ENCODE measurements at places on chromosomes 11 and 22.
A peak's percentile ranks its signal among the peaks of the same experiment; 100 is the strongest.

DNA sequence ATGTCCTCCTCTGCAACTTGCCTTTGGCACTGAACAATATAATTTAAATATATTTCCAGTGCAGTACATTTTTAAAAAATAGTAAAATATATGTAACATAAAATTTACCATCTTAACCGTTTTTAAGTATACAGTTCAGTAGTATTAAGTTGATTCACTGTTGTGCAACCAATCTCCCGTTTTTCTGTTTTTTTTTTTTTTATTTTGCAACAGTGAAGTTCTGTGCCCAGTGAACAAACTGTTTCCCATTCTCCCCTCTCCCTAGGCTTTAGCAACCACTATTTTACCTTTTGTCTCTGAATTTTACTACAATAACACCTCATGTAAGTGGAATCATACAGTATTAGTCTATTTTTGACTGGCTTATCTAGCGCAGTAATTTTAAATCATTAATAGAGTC is 13.8 kb downstream of the PRRG4 start:
- H3K27me3 ChIP-seq: no peaks in the 10 kb centered on the region
- DNase-seq: no peak
- H3K27ac ChIP-seq: no peak overlapping the region
- no peaks in the 10 kb centered on the region for H3K4me1 ChIP-seq

DNA sequence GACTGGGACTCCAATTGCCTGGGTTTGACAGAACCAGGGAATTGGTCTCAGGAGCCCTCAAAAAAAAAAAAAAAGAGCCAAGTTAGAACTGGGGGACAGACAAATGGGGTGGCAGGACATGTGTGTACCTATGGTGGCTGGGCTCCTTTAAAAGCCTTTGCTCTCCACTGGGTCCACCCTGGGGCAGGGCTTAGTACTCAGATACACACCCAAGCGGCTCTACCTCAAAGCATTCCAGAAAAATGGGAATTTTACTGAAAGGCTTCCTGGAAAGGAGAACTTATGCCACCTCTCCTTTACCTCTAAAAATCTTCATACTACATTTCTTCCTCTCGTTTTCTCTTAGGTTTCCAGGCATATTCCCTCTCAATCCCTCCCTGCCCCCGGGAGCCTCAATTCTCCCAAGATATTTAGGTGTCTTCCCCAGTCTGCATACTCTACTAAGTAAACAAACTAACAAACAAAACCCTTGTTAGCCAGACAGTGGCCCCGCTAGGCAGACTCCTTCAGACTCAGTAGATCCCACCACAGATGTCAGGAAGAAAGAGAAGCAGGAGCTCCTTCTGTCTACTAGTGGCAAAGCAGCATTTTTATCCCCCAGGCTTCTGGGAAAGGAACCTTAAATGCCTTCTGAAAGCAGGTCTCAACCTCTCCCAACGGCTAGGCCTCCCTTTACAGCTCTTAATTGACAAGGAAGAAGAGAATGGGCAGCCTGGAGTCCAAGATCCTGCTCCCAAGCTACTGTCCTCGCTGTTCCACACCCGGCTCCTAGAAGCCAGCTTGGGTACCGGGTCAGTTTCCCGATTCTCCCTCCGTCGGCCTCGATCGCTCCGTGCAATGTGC is 653 bp downstream of the PCSK7 start:
- H3K27me3 ChIP-seq: no peaks in the 10 kb centered on the region
- H3K4me3 ChIP-seq: peak overlapping the region; percentile 89
- DNase-seq: no peak
- peaks cover 42% of the 10 kb centered on the region for H3K4me1 ChIP-seq
- peak overlapping the region; percentile 90 for H3K27ac ChIP-seq
- peaks cover 37% of the 10 kb centered on the region for H3K36me3 ChIP-seq

DNA sequence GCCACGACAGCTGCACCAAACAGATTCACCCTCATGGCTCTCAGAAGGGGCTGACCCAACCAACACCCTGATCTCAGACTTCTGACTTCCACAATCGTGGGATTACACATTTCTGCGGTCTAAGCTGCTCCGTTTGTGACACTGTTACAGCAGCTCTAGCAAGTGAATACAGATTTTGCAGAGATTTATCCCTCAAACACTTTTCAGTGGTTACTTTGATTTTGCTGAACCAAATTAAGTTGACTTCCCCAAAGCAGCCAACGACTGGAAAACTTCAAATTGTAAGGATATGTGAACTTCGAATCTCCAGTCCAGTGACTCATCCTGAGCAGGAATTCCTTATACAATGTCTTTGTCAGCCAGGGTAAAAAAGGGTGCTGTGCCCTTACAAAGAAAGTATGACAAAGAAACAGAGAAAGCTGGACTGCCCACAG is 14.8 kb upstream of the INCENP start:
- DNase-seq: no peak
- peaks cover 10% of the 10 kb centered on the region for H3K4me1 ChIP-seq
- H3K36me3 ChIP-seq: no peaks in the 10 kb centered on the region
- H3K27me3 ChIP-seq: no peaks in the 10 kb centered on the region
- no peak overlapping the region for H3K4me3 ChIP-seq

DNA sequence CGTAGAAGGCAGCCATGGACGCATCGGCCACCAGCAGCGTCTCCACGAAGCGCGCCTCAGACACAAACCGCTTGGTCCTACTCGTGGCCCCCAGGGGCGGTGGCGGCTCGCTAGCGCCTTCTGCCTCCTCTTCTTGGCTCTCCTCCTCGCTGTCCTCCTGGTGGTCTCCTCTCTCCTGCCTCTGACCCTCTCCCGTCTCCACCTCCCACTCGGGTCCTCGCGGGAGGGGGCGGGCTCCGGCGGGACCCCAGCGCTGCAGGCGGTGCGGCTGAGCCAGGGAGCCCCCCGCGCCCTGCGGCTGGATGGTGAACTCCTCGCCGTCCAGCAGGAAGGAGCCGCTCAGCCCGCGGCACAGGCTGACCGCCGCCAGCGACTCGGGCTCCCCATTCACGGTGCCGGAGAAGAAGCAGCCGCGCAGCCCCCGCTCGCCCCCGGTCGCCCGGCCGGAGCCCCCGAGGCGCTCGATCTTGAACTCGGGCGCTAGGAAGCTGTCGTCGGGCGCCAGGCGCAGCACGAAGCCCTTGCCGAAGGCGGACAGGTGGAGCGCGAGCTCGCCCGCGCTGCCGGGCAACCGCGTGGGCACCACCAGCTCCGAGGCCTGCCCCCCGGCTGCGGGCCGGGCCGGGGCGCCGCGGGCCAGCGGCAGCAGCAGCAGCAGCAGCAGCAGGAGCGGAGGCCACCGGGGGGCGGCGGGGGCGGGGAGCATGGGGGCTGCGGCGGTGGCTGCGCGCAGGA is 661 bp downstream of the ADAMTS8 start:
- peak overlapping the region; percentile 17 for H3K4me3 ChIP-seq
- H3K27me3 ChIP-seq: peaks cover 97% of the 10 kb centered on the region
- H3K36me3 ChIP-seq: no peaks in the 10 kb centered on the region
- no peak overlapping the region for H3K27ac ChIP-seq
- no peak for DNase-seq
- H3K4me1 ChIP-seq: peaks cover 14% of the 10 kb centered on the region

- H3K4me3 ChIP-seq: no peak overlapping the region
- no peaks in the 10 kb centered on the region for H3K4me1 ChIP-seq
- no peaks in the 10 kb centered on the region for H3K27me3 ChIP-seq
- no peak overlapping the region for H3K27ac ChIP-seq
Observed at GRCh38 chr11:31323145-31323544, 46.4 kb downstream of the DCDC1 start.

DNA sequence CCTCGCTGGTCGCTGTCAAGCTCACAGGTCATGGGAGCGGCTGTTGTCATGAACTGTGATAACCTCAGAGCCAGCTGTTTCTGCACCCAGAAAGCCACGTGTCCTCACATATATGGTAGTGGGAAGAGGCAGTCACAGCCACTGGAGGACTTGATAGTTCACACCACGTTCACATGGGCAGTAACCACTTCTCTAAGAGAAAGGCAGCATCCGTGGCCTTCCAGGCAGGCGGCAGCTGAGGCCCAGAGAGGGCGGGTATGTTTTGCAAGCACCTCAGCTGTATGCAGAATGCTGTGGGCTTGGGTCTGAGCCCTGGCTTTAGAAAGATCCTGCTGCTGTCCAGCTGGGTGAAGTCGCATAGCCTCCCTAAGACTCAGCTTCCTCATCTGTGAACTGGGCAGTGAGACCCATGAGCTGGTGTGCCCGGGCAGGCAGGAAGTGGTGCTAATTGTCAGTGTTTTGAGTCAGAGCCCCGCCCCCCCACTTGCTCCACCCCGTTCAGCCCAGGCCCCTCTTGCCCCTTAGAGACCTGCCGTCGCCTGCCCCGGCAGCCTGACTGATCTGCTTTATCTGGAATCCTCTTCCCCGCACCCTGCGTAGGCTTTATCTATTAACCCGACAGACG is 13.3 kb downstream of the TTC38 start:
- H3K4me3 ChIP-seq: no peak overlapping the region
- H3K36me3 ChIP-seq: no peaks in the 10 kb centered on the region
- no peak overlapping the region for H3K27ac ChIP-seq
- no peak for DNase-seq

GRCh38 chr22:42320443-42321416 is 50.3 kb upstream of the TCF20 start:
- no peaks in the 10 kb centered on the region for H3K4me1 ChIP-seq
- H3K27ac ChIP-seq: no peak overlapping the region
- peaks cover 10% of the 10 kb centered on the region for H3K27me3 ChIP-seq
- H3K4me3 ChIP-seq: no peak overlapping the region
- H3K36me3 ChIP-seq: no peaks in the 10 kb centered on the region
- peak; percentile 63 for DNase-seq

GRCh38 chr11:10197091-10197490 is 96.9 kb downstream of the SBF2 start:
- no peaks in the 10 kb centered on the region for H3K36me3 ChIP-seq
- no peak overlapping the region for H3K27ac ChIP-seq
- no peaks in the 10 kb centered on the region for H3K27me3 ChIP-seq
- DNase-seq: no peak

DNA sequence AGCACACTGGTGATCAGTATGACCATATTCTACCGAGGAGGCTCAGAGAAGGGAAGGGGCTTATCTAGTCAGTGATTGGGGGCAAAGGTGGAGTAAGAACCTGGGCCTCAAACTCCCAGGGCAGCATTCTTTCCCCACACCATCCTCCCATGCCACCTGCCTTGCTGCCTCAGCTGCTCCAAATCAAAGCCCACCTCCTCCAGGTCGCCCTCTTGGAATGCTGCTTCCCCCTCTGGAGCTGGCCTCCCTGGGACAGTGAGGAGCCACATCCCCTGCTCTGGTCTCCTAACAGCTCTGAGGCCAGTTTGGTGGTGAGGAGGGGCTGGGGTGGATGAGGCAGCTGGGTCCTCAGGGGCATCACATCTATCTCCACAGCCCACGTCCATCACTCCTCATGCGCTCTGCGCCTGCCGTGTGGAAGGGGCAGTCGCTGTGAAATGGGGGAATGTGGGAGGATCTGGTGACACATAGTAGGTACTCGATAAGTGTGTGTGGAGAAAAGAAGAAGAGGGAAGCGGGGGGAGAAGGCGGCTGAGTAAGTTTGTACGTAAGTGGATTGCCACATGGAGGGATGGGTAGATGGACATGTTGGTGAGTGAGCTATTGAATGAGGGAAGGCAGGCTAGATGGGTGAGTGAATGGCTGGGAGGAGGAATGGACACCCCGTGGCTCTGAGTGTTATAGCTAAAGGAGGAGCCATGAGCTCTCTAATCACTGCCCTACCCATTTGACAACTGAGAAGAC is 16.1 kb upstream of the ARHGEF17 start:
- H3K27me3 ChIP-seq: no peaks in the 10 kb centered on the region
- peaks cover 8% of the 10 kb centered on the region for H3K4me1 ChIP-seq
- no peak overlapping the region for H3K4me3 ChIP-seq
- no peak for DNase-seq

DNA sequence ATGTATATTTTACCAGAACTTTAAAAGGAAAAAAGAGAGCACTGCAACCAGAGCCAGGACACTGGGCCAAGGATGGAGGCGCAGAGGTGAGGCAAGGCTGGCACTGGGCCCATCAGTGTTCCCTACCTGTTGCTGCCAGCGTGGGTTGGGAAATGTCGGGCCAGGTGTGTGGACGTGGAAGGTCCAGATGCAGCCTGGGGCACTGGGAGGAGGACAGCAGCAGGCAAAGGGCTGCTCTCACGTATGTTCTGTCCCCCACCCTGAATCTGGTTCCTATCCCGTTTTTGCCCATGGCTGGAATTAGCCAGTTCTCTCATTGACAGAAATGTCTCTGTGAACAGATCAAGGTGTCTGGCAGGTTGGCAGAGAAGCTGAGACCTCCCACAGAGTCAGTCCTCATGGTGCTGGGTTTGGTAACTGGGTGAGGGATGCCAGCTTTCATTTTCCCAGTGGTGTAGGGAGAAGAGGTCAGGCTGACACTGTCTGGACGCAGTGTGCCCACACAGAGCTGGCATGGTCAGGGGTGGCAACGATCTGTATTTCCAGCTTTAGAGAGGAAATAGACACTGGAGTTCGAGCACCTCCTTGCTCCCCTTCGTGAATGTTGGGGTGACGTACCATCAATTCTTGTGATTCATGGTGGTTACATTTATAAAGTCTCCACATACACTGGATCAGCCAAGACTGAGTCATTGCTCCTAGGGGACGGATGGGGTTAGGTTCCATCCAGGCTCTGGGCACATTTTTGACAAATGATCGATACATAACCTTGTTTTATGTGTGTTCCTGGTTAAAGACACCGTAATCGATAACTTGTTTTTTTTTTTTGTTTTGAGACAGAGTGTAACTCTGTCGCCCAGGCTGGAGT is 4.3 kb upstream of the PNPLA3 start:
- no peak overlapping the region for H3K4me3 ChIP-seq
- no peak overlapping the region for H3K27ac ChIP-seq
- peaks cover 87% of the 10 kb centered on the region for H3K27me3 ChIP-seq
- H3K36me3 ChIP-seq: no peaks in the 10 kb centered on the region

DNA sequence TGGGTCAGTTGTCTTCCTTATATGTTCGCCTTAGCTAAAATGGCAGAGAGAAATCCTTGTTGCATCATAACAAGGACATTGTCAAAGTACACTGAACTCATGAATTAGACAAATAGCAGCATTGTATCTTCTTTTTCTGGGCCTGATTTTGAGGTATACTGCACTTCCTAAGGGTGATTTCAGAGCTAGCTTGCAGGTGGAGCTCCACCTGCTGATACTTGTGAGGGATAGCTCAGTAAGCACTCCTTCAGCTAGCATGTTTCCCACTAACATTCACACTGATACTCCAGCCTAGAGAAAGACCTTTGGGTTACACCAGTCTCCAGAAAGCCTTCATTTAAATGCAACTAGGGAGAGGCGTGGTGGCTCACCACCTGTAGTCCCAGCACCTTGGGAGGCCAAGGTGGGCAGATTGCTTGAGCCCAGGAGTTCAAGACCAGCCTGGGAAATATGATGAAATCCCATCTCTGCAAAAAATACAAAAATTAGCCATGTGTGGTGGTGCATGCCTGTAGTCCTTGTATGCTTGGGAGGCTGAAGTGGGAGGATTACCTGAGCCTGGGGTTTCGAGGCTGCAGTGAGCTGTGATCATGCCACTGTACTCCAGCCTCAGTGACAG is 29.8 kb downstream of the JAM3 start:
- H3K27ac ChIP-seq: no peak overlapping the region
- no peaks in the 10 kb centered on the region for H3K27me3 ChIP-seq
- no peak overlapping the region for H3K4me3 ChIP-seq
- DNase-seq: no peak
